ENCODE measurements at places on chromosomes 7 and 10. TPM values are rescaled to one million over a fixed set of nuclear protein-coding genes. Genes with fewer than 3 reads are reported as not detected.

DNA sequence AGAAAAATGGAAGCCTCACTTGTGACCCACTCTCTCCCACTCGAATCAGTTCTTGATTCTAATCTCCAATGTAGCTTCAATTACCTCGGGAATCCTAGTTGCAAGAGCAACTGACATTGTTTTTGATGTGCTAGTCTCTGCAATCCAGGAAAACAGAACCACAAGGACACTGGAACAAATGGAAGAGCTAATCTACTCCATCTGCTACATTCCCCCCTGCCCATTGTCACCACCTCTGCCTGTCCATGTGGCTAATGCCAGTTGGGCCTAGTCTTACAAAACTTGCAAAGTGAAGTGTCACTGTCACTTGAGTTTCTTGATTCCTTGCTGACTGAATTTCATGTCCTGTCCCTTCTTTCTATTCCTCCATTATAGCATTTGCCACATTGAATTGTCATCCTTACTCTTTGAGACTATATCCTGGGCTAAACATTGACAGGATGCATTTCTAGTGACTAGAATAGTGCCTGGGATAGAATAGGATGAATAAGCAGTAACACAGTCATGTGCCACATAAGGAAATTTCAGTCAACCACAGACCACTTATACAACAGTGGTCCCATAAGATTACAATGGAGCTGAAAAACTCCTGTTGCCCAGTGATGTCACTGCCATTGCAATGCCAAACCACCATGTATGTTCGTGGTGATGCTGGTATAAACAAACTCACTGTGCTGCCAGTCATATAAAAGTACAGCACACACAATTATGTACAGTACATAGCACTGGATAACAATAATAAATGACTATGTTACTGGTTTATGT, 13.5 kb downstream of the GCC1 start:
- no peaks in the 10 kb centered on the region for H3K36me3 ChIP-seq
- H3K27ac ChIP-seq = no peak overlapping the region

- no peak for DNase-seq
- no peaks in the 10 kb centered on the region for H3K4me1 ChIP-seq
- H3K27me3 ChIP-seq = no peaks in the 10 kb centered on the region
- no peak overlapping the region for H3K4me3 ChIP-seq
- no peak overlapping the region for H3K27ac ChIP-seq
- H3K36me3 ChIP-seq = no peaks in the 10 kb centered on the region
Observed at GRCh38 chr7:132882714-132883428, 199.0 kb downstream of the CHCHD3 start.

DNA sequence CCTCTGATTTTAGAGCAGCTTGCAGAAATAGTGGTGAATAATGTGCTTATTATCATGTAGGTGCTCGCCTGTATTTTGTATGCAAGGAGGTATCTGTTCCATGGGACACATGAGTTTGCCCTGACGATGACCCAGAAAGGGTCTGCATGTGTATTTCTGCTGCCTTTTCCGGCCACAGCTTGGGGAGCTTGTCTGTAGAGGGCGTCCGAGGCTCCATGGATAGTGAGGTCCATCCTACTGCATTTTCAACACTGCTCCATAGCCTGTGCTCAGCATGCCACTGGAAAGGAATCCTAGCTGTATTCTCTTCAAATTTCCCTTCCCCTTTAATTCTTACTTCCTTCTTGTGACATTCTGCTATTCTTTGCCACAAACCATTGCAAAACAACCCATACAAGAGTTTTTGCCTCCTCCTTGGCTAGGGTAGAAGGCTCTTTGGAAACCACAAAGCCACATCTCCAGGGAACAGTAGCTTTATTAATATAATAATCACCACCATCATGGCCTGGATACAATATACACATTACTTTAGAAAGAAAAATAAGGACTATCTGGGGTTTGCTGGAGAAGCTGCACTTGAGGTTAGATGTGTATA, 127.7 kb downstream of the DYNC1I1 start:
- no peak for DNase-seq
- H3K27ac ChIP-seq = no peak overlapping the region
- H3K27me3 ChIP-seq = no peaks in the 10 kb centered on the region
- H3K4me3 ChIP-seq = no peak overlapping the region

DNA sequence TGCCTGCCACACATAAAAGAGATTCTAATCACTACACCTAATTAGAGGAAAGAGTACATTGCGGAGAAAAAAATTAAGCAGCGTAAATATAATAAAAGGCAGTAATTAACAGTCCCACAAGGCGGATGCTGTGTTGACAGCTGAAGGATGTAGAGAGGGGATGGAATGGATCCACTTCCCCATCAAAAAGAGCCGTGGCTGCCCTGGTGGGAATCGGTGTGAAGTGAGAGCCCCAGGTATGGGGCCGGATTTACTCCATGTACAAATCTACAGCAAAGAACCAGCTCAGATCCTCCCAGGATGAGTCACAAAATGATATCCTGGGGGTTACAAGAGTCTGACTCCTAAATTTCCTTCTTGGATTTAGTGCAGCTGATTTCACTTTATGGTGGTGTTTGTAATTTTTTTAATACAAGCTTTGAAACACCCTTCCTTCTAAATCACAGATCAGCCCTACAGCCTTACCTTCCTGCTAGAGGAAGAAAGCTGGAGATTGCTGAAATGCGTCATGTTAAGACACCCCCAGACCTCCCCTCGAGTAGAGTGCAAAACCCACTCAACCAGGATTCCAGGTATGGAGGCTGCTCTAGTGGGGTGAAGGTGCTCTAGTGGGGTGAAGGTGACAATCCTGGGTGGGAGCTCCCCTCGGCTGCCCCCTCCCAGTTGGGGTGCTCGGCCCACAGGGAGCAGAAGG, 398.4 kb downstream of the PLXNA4 start:
- no peak for DNase-seq
- H3K27me3 ChIP-seq = no peaks in the 10 kb centered on the region
- H3K4me3 ChIP-seq = no peak overlapping the region
- H3K36me3 ChIP-seq = no peaks in the 10 kb centered on the region
- H3K27ac ChIP-seq = no peak overlapping the region

- H3K4me1 ChIP-seq = no peaks in the 10 kb centered on the region
- no peaks in the 10 kb centered on the region for H3K36me3 ChIP-seq
- no peak overlapping the region for H3K4me3 ChIP-seq
Observed at GRCh38 chr7:21352540-21353387, 75.1 kb upstream of the SP4 start.

- H3K36me3 ChIP-seq = no peaks in the 10 kb centered on the region
- no peak overlapping the region for H3K4me3 ChIP-seq
- no peaks in the 10 kb centered on the region for H3K4me1 ChIP-seq
- no peak overlapping the region for H3K27ac ChIP-seq
Observed at GRCh38 chr7:75866114-75866488, 12.7 kb upstream of the RHBDD2 start.

GRCh38 chr10:49298671-49298982, 343 bp upstream of the C10orf71 start:
- no peaks in the 10 kb centered on the region for H3K4me1 ChIP-seq
- H3K27ac ChIP-seq = no peak overlapping the region
- H3K36me3 ChIP-seq = no peaks in the 10 kb centered on the region

DNA sequence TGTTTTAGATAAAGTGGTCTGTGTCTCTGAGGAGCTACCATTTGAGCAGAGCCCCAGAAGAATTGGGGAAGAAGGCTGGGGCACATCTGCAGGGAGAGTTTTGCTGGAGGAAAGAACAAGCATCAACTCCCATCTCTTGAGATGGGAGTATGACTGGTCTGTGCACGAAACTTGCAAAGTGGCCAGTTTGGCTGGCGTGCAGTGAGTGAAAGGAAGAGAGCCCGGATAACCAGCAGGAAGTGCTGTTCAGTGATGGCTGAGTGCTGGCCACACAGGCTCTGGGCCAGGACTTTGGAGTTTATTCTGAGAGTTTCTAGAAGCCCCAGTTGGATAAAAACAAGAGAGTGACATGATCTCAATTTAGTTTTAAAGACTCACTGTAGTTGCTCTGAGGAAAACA, 34.4 kb upstream of the SVIL start:
- H3K36me3 ChIP-seq = no peaks in the 10 kb centered on the region
- peak overlapping the region; percentile 45 for H3K27ac ChIP-seq
- no peaks in the 10 kb centered on the region for H3K27me3 ChIP-seq

DNA sequence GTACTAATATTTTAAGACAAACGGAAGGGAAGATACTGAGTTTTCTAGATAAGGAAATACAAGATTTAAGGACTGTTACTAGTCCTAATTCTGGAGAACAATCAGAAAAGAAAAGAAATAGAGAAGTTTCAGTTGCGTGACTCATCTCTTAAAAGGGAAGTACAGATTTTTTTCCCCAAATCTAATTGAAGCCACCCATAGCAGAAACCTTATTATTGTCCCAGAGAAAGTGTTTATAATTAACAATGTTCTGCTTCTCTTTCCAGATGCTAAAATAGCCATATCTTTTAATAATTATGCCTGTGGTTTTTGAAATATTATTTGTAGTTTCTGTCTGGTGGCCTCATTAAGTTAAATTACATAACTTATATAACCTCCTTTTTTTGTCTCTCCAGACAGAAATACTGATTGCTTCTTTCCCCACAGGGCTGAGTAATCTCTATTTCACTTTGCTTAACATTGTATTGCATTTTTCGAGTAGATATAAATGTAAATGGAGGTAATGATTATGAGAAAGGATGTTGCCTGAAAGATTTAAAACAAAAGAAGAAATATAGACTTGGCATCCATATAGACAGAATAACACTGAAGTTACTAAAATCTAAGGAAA, 240.7 kb upstream of the MBL2 start:
- no peaks in the 10 kb centered on the region for H3K4me1 ChIP-seq
- H3K4me3 ChIP-seq = no peak overlapping the region
- DNase-seq = no peak
- H3K36me3 ChIP-seq = no peaks in the 10 kb centered on the region
- H3K27me3 ChIP-seq = no peaks in the 10 kb centered on the region

GRCh38 chr7:68309806-68310205, 1288.5 kb upstream of the AUTS2 start:
- no peaks in the 10 kb centered on the region for H3K36me3 ChIP-seq
- no peaks in the 10 kb centered on the region for H3K27me3 ChIP-seq
- H3K27ac ChIP-seq = no peak overlapping the region
- H3K4me1 ChIP-seq = no peaks in the 10 kb centered on the region
- H3K4me3 ChIP-seq = no peak overlapping the region
- DNase-seq = no peak

- no peak overlapping the region for H3K27ac ChIP-seq
- no peaks in the 10 kb centered on the region for H3K27me3 ChIP-seq
- no peaks in the 10 kb centered on the region for H3K4me1 ChIP-seq
- no peaks in the 10 kb centered on the region for H3K36me3 ChIP-seq
- no peak for DNase-seq
Observed at GRCh38 chr10:127880557-127880956, 12.2 kb downstream of the CLRN3 start.

- no peak for DNase-seq
- H3K27me3 ChIP-seq = no peaks in the 10 kb centered on the region
- no peak overlapping the region for H3K4me3 ChIP-seq
- H3K4me1 ChIP-seq = no peaks in the 10 kb centered on the region
- H3K36me3 ChIP-seq = no peaks in the 10 kb centered on the region
- H3K27ac ChIP-seq = no peak overlapping the region
Observed at GRCh38 chr7:79934727-79935126, 199.9 kb upstream of the GNAI1 start.

GRCh38 chr10:84177541-84178141, 4.0 kb downstream of the GPR15LG start:
- H3K27ac ChIP-seq = no peak overlapping the region
- no peak for DNase-seq
- no peaks in the 10 kb centered on the region for H3K4me1 ChIP-seq
- no peak overlapping the region for H3K4me3 ChIP-seq
- no peaks in the 10 kb centered on the region for H3K27me3 ChIP-seq
- H3K36me3 ChIP-seq = no peaks in the 10 kb centered on the region

- no peak overlapping the region for H3K4me3 ChIP-seq
- no peaks in the 10 kb centered on the region for H3K36me3 ChIP-seq
- H3K4me1 ChIP-seq = peaks cover 23% of the 10 kb centered on the region
- H3K27me3 ChIP-seq = no peaks in the 10 kb centered on the region
- DNase-seq = peak; percentile 15
Observed at GRCh38 chr10:132522521-132523411, 14.8 kb upstream of the INPP5A start.

DNA sequence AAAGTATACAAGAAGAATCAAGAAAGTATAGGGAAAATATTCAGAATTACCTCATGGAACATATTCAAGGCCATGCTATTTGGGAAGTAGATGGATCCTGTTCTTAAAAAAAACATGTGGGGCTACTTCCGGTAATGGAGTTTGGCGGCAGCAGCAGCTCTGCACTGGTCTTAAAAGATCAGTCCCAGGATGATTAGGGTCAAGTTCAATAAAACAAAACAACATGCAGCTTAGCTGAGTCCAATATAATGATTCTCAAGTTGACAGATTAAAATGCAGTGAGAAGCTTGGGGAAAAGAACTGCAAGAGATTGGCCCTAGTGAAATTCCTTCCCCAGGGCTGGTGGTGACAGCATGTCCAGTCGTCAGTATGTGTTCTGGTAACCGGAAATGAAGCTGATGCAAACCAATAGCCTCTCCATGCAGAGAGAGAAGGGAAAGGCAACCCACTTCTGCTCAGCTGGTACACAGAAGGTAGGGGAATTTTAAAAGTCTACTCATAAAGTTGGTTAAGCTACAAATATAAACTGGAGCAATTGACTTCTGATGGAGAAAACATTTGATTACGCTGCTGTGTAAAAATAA, 305.1 kb upstream of the IMMP2L start:
- no peak overlapping the region for H3K4me3 ChIP-seq
- H3K27me3 ChIP-seq = no peaks in the 10 kb centered on the region
- no peaks in the 10 kb centered on the region for H3K4me1 ChIP-seq
- H3K36me3 ChIP-seq = no peaks in the 10 kb centered on the region
- no peak for DNase-seq
- H3K27ac ChIP-seq = no peak overlapping the region

The SPDYE8 gene
- total RNA-seq = not detected

The SCART1 gene
- total RNA-seq = 8.2 TPM

The MEOX2 gene
- total RNA-seq = 0.51 TPM

The GFRA1 gene
- 44.0 TPM for total RNA-seq

The SAP25 gene
- not detected for total RNA-seq

All from uterus (tissue), 4 donors.